AG08396 (cell line): ENCODE measurements at places on chromosomes 16 and 17.

DNA sequence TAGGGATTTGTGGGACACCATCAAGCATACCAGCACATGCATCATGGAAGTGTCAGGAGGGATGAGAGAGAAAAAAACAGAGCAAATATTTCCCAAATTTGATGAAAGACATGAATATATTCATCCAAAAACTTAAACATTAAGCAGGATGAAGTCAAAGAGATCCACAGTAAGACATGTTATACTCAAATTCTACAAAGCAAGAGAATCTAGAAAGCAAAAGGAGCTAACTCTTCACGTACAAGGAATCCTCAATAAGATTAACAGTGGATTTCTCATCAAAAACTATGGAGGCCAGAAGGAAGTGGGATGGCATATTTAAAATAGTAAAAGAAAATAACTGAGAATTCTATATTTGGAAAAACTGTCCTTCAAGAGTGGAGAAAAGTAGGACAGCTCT lies 374.8 kb downstream of the ZFHX3 start:
- DNase-seq: no peak

DNA sequence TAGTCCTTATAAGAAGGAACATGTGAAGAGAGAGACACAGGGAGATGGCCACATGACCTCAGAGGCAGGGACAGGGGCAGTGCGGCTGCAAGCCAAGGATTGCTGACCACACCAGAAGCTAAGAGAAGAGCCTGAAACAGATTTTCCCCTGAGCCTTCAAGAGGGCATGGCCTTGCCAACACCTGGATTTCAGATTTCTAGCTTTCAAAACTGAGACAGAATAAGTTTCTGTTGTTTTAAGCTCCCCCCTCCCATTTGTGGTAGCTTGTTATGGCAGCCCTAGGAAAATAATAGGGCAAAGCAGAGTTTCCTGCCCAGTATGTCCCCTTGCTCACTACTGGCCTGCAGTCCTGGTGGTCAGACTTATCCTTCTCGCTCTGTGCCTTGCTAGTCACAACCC lies 204.5 kb downstream of the CCDC182 start:
- no peak for DNase-seq

DNA sequence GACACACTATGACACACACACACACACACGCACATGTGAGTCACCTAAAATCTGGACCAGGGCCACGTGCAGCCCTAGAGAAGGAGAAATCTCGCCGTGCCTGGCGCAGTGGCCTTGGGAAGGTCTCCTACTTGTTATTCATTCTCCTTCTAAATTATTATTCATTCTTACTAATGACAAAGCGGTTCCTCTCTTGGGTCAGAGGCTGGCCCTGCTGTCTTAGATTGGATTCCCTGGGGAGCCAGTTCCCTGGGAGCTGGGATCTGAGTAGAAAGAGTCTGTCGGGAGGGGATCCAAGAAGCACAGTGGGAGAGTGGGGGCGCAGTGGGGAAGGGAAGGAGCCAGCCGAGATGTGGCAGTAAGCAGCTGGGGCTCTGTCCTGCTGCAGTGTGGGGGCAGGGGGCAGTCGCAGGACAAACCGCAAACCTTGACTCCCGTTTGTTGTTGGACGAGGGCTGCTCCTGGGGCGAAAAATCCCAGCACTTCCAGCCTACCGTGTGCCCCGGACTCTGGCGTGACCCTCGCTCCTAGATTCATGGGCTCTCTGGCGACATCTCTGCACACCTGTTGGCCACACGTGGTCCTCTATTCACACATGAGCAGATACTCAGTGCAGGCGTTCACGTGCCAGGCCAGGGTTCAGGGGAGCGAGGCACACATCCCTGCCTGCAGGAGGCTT lies 18.7 kb upstream of the JPH3 start:
- no peak for DNase-seq

DNA sequence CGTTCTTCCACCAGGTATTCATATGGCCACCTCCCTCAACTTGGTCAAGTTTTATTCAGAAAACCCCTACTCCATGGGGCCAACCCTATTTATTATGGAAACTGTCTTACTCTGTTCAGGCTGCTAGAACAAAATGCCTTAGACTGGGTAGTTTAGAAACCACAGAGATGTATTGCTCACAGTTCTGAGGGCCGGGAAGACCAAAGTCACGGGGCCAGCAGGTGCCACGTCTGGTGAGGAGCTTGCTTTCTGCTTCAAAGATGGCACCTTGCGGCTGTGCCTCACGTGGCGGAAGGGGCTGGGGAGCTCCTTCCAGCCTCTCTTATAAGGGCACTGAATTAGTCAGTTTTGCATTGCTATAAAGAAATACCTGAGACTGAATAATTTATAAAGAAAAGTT lies 74.3 kb downstream of the AXIN2 start:
- DNase-seq: no peak

DNA sequence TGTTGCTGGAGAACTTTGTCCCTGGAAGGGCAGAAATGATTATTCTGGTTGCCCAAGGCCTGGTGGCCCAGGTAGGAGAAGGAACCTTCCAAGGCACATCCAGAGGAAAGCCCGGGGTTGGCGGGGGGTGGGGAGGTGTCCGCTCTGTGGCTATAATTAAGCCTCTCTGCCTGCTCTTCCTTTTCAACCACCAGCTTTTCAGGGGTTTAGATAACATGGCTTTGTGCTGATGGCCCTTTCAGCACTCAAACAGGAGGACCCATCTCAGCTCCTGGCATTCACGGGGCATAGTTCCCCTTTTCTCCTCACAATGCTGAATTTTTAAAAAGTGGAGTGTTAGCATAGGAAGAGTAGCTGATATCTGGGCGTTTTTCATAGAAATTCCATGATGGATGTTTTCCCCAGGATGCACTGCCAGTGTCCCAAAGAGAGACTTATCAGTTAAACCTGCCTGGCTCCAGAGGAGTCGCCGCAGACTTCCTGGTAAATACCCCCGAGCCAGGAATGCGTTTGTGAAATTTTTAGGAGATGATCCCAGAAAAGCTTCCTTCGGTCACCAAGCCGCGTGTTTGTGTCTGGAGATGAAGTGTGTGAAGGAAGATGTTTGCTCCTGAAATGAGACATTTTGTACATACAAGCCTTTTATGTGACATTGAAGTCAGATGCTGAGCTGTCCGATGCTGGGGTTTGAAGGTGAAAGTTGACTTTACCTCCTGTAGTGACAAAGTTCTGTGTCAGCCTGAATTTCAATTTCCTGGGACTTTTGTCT lies 188.5 kb downstream of the MSI2 start:
- DNase-seq: no peak

DNA sequence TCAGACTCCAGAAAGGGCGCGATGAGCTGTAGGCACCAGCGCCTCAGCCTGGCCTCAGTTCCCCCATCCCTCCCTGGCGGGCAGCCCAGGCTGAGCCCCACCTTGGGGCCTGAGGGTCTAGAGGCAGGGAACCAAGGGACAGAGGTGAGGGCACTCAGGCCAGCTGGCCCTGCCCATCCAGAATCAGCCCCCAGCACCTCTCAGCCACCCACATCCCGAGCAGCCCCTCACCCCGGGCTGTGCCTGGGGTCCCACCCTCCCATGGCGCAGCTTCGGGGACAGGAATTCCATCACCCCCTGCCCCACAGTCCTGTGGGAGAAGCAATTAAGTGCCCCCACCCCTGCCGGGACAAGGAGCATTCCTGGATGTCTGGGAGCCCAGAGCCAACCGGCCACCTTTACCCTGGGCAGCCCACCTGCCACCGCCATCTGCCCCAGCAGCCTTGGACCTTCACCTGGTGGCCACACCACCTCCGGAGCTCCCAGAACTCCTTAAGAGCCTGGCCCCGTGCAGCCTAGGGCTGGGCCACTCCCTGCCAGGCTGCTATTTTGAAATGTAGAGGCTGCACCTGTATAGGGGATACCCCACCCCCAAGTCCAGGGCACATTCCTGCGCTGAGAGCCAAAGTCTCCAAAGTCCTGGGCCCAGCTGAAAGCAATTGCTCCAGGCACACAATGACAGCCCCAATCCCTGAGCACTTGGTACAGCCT lies 33.7 kb upstream of the PVALEF start:
- no peak for DNase-seq

DNA sequence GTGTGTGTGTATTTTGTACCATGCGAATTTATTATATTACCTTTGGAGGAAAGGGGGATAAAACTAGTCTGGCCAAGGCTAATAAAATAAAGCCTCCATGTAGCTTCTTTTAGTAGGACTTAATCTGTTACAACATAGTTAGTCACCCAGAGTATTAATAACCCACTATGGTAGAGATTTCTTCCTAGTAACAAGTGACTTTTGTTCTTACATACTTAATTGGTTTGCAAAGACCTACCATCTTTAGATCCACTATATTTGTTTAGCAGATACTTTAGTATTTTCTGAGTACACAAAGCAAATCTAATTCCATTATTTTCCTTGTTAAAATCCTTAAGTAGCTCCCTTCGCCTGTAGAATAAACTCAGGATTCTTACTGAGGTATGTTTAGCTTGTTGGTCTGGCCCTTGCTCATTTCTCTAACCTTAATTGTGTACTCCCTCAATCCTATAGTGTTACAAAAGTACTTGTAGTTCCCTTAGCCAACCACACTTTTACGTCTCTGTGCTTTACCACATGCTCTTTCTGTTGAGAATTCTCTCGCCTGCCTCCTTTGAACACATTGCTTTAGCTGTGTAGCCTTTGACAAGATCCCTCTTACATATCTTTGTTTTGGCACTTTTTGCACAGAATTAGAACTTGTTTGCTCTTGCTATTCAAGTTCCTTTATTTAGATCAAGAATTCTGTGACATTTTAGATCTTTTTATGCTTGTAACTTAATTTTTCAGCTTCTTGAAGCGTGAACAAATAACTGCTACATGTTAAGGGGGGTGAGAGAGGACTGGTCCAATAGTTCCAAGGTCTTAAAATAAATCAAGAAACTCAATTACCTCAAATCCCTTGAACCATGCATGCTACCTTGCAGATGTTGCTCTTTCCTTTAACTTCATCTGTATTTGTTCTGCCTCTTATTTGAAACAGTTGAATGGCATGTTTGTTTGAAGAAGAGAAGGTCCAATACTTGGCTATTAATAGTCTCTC lies 23.8 kb downstream of the CLTC start:
- DNase-seq: no peak

GRCh38 chr17:82952019-82952418 lies 112.2 kb upstream of the ZNF750 start:
- no peak for DNase-seq

DNA sequence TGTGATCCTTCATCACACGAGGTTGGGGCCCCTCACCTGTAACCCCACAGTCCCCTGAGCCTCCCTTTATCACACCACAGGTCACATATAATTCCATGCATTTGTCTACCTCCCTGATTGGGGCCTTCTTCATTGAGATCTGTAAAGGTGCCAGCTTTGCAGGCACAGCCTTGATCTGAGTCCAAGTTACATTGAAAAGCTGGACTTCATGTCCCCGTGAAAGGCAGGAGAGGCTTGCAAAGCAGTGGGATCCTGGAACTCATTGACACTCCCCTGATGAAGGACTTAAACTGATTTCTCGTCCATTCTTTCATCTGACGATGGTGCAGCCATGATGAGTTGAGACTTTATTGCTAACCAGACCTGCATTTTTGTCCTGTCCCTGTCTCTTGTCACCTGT lies 3.8 kb upstream of the SYT17 start:
- no peak for DNase-seq

GRCh38 chr16:74160759-74161158 lies 135.9 kb upstream of the PSMD7 start:
- no peak for DNase-seq

DNA sequence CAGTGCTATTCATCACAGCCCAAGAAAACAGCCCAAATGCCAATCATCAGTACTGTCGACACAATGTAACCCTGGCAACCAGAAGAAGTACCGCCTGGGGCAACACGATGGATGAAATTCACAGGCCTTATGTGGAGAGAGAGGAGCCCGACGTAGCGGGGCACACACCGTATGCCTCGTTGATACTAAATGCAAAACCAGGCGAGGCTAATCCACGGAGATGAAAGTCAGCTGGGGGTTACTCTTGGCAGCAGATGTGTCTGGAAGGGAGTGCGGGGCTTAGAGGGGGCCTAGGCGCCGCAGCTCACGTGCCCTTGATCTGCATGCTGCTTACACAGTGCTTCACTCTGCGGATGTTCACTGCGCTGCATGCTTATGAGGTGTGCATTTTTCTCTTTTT lies 29.8 kb downstream of the ITGAE start:
- no peak for DNase-seq

DNA sequence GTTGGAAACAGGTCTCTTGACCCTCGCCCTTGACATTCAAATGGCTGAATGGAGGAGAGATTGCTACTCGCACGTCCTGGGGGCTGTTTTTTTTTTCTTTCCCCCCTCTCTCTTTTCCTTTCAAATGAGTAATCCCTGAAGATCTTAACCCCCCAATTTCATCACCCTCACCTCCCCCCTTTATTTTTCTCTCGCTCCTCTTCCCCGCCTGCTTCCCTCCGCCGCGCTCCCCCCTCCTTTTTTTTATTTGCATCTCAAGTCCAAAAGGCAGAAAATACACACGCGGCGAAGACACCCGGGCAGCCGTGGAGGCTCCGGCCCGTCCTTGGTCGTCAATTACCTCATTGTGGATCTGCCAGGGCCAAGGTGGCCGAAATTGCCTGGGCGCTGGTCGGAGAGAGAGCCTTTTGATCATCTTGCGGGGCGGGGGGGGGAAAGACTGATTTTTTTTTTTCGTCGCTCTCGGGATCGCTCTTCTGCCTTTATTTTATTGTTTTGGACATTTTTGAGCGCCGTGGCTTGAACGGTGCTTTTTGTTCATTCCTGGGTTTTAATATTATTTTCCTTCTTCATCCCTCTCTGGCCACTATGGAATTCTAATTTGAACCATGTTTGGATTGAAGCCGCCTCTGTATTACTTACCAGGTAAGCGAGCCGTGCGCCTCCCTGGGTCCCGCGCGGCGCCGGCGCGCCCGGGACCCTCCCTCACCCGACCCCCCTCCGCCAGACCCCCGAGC lies 57.2 kb upstream of the GSE1 start:
- DNase-seq: peak; percentile 57

DNA sequence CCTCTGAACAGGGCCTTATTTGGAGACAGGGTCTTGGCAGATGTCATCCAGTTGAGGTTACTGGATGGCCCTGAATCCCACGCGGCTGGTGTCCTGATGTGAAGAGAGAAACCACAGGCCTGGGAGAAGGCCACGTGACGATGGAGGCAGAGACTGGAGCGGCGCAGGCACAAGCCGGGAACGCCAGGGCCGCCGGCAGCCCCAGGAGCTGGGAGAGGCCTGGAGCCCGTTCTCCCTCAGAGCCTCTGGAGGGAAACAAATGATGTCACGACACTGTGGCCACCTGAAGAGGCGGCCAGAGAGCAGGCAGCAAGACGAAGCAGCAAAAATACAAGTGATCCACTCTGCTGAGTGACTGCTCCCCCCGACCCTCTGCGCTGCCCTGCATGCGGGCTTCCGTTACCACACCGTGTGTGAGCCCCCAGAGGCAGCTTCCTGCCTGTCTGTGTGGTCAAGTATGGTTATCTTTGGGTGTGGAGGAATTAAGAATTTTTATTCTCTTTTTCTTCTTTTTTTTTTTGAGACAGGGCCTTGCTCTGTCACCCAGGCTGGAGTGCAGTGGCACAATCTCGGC lies 11.6 kb downstream of the CD7 start:
- no peak for DNase-seq
